ENCODE measurements at places on chromosomes 4 and X. TPM values are rescaled to one million over a fixed set of nuclear protein-coding genes. Genes with fewer than 3 reads are reported as not detected.

GRCh38 chrX:39766085-39766726 lies 331.6 kb downstream of the BCOR start:
- no peak for DNase-seq

DNA sequence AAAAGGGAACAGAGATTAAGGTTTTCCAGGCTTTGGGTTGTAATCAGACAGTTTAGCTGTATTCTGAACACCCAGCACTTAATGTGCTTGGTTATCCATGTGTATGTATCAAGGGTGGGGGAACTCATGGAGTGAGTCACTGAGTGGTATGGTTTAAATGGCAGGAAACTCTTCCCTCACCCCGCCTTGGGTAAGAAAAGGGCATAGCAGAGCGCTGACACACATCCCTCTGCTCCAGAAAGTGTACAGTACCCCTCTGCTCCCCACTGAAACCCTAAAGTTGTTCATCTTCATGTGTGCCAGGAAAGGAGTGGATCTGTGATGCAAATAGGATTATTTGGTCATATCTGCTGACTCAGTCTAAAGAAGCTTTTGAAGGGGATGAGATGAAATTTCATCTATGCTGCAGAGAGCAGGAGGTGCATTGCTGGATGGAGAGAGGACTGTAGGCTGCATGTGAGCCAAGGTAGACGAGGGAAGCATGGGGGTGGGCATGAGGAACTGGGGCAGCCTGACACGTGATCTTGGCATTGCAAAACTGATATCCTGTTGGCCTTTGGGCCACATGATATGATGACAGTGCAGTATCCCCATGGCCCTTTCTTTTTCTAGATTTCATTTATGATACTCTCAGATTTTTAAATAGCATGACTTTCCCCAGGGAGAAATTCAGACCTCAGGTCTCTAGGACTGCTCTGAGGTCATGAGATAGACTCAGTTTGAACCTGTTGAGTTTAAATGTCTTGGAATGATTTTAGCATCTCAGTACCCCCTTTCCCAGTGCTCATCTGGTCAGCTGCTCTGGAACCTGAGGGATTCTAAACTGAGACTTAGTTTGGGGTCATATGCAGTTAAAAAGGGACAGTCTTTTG lies 84.8 kb downstream of the TMEM164 start:
- no peak for DNase-seq

- DNase-seq: no peak
These were observed 90.3 kb downstream of the ATP11C start for GRCh38 chrX:139842326-139843185.

DNA sequence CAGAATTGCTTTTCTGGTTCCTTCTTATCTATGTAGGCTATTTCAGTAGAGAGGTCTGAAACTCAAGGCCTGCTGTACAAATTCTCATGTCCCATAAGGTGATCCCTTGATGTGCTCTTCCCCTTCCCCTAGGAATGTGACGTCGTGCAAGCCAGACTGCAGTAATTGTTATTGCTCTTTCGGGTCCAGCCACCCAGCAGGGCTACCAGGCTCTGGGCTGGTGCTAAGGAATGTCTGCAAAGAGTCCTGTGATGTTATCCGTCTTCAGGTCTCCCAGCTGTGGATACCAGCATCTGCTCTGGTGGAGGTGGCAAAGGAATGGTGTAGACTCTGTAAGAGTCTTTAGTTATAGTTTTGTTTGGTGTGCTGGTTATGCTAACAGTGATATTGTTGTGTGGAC lies 378.7 kb downstream of the C4orf33 start:
- no peak for DNase-seq

- no peak for DNase-seq
These were observed 337.3 kb upstream of the HS3ST1 start for GRCh38 chr4:11765849-11766453.

GRCh38 chrX:11319806-11320520 lies 26.8 kb downstream of the AMELX start:
- no peak for DNase-seq

DNA sequence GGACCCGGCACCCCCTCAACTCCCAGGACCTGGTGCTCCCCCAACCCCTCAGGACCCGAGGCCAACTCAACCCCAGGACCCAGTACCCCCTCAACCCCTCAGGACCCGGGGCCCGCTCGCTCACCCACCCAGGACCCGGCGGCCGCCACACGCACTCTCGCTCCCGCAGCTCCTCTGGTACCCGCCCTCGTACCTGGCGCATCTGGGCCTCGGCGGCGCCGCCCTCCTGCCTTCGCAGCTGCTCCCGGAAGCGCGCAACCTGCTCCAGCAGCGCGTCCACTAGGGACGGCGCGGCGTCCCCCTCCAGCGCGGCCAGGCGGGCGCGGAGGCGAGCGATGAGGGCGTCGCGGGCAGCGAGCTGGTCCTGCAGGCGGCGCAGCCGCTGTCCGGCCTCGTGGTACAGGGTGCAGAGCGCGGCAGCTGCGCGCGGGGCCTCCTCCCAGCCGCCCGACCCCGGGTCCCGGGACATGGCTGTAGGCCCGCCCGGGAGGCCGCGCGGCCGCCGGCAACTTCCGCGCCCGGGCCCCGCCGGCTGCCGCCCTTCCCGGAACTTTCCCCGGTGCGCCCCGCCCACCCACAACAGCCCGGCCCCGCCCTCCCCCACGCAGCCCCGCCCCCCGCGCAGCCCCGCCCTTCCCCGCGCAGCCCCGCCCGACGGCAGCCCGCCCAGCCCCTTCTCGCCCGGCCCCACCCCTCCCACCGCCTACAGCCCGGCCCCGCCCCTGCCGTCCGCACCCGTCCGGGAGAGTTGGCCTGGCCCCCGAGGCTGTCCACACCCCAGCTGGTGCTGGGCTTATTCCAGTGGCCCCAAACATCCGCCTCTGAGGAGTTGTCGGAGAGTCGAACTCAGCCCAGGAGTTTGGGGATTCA lies at the start of gene TNIP2:
TNIP2 (minus strand) TSS at position 516 of the 870 bp plus-strand sequence; CDS start at position 469, 47 bp downstream.
- peak; percentile 92 for DNase-seq

DNA sequence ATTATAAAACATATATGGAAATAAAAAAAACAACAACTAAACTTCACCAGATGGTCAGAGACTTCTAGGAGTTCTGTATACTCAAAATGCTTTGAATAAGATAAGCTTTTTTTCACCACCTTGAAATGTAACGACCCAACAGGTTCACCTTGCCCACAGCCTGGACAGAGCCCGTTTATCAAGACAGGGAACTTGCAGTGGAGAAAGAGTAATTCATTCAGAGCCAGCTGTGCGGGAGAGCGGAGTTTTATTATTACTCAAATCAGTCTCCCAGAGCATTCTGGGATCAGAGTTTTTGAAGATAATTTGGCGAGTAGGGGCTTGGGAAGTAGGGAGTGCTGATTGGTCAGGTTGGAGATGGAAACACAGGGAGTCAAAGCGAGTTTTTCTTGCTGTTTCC lies 38.5 kb downstream of the AGA start:
- DNase-seq: no peak

DNA sequence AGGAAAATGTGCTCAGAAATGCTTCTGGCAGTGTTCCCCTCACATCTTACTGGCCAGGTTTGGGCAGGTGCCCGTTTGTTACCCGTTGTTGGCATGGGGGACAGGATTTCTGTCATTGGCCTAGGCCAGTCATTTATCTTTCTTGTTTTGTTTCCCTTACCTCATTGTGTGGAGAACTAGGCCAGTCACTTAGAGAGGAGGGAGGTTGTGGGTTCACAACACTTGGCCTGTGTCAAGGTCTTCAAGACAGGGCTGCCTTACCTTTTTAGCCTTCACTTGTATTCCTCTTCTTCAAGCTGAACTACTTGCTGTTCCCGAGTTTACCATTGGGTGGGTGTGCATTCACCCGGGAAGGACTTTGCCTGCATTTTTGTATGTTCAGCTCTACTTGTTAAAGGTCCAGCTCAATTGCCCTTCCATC lies 17.7 kb downstream of the SNX25 start:
- DNase-seq: no peak

- no peak for DNase-seq
These were observed 10.1 kb upstream of the VMA21 start for GRCh38 chrX:151386838-151387459.

DNA sequence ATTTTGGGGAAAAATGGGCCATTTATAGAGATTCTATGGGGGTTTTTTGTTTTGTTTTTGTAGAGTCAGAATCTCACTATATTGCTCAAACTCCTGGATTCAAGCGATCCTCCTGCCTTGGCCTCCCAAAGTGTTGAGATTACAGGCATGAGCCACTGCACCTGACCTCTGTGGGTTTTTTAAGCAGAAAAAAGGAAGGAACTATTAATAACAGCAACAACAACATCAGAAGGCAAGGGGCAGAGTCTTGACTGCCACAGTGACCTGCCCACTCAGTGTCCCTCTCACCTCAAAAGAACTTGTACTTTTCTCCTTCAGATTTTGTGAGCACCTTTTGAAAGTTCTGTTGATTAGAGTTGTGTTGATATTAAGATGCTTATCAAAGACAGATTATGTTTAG lies 48.1 kb downstream of the FNIP2 start:
- DNase-seq: no peak

- DNase-seq: no peak
These were observed 102.9 kb upstream of the TNIP3 start for GRCh38 chr4:121266982-121267381.

DNA sequence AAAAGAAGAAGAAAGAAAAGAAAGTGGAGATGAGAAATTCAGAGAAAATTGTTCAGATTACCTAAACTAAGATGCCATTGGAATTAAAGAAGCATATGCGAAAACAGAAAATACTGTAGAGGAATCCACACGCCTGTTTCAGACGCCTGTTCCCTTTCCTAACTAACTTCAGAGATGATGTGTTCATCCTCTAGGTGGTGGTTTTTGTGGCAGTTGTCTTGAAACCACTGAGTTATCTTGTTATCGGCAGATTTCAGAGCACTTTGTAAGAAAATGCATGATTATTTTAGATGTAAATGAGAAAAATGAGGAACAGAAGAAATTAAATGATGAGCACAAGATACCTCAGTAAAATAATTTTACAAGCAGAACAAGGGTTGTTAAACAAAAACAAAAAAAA lies 48.3 kb downstream of the FUNDC1 start:
- DNase-seq: no peak

GRCh38 chr4:79182209-79182608 lies 143.7 kb downstream of the NAA11 start:
- DNase-seq: no peak

DNA sequence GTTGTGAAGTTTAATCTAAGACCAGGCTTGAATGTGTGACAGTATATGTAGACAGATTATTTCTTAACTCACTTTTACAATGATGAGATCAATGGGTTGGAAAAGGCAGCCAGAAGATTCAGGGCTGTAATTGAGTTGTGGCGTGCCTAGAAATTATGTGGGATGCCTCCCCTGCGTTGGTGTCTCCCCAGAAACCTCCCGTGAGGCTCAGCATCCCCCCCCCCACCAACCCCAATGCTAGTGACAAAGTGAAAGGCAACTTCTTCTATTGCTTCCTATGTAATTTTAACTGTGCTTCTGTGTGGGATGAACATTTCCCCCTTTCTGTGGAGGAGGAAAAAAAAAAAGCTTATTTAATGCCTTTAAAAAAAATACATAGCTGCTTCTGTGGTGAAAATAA lies 297.9 kb downstream of the ARHGAP10 start:
- no peak for DNase-seq

DNA sequence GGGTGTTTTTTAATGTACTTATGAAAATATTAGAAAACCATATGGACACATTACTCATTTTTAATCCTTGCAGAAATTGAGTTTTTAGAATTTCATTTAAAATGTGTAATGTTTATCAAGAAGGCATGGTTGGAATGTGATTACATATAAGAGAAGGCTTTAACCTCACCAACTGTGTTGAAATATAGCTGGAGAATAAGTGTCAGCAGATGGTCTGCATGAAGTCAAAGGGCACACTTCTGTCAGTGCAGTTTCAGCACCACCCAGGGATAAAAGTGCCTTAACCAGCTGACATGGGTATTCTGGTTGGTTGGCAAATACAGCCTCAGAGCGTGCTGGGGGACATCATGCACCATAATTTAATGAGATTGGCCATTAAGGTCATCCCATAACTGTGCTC lies 21.2 kb upstream of the ANTXR2 start:
- DNase-seq: no peak

Gene CSN3
- total RNA-seq: not detected

Gene TMEM165
- total RNA-seq: 131 TPM

Gene LINC00632
- total RNA-seq: 1,334 TPM

Gene PF4V1
- total RNA-seq: not detected

Gene PRKG2
- total RNA-seq: 3.2 TPM

Gene PPP1R2C
- total RNA-seq: not detected

Gene HCCS
- 13.9 TPM for total RNA-seq
